Ovary (tissue), 10 donors: ENCODE measurements at places on chromosomes 5 and 9.

GRCh38 chr9:85892401-85892800, 48.5 kb upstream of the NAA35 start:
- DNase-seq, result no peak

DNA sequence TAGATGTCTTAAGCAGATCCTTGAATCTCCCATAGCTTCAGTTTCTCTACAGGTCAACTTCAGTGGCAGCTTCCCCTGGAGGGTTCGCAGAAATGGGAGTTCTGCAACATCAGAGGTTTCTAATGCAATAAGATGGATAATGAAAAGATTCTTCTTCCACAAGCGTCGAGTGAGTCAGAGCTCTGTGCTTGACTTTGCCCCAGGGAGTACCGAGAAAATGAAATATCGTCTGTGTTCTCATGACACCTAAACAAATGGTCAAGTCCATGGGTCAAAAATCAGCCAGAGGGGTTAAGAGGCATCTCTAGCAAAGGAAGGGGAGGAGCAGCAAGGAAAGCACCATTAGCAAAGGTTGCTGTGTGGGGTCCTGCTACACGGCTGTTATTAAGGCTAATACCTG, 3.2 kb upstream of the ADRA1B start:
- DNase-seq, result no peak

DNA sequence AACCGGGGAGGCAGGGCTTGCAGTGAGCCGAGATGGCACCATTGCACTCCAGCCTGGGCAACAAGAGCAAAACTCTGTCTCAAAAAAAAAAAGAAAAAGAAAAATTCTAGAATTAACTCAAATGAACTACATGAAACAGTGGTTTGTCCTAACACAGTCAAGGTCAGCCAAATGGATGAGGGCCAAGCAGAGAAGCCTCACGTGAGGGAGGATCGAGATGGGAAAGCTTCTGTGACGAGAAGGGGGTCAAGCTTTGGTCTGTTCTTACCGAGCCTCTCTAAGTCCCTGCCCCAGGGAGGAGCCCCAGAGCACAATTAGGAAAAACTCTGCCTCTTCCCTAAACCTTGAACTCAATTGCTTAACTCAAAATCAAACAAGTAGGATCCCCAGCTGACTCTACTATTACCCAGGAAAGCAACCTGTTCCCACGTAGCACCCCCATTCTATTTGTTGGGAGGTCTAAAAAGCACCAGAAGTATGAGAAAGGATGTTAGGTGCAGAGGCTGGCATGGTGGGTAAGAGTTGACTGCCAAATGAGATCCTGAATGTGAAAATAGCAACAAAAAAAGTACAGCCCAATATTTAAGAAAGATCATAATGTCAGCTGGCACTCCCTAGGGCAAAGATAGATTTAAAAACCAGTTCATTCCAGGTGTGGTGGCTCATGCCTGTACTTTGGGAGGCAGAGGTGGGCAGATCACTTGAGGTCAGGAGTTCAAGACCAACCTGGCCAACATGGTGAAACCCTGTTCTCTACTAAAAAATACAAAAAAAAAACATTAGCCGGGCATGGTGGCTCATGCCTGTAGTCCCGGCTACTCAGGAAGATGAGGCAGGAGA, 7.2 kb downstream of the ALDH7A1 start:
- peak; percentile 86 for DNase-seq

DNA sequence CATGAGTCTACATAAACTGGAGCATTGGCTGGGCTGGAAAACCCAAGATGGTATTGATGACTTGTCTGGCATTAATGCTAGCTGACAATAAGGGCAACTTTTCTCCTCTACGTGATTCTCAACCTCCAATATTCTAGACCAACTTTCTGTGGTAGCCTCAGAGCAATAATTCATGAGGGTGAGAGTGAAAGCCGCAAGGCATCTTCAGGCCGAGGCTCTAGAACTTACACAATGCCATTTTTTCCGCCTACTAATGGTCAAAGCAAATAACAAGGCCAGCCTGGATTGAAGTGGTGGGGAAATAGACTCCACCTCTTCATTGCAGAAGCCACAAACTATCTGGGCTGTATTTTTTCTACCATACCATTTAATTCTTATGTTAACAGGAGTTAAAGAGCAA, 267.4 kb downstream of the GABRG2 start:
- DNase-seq, result no peak

GRCh38 chr9:121658166-121658565, 6.7 kb downstream of the DAB2IP start:
- no peak for DNase-seq

GRCh38 chr9:79256691-79257213, 315.0 kb upstream of the TLE4 start:
- no peak for DNase-seq

GRCh38 chr9:132210472-132211145, 48.8 kb downstream of the NTNG2 start:
- no peak for DNase-seq

GRCh38 chr5:96254980-96255691, 177.9 kb downstream of the PCSK1 start:
- DNase-seq, result no peak

- no peak for DNase-seq
These were observed 93.6 kb downstream of the MED27 start for GRCh38 chr9:131986089-131986488.

- no peak for DNase-seq
These were observed 2.8 kb downstream of the SLC6A3 start for GRCh38 chr5:1442222-1443145.

DNA sequence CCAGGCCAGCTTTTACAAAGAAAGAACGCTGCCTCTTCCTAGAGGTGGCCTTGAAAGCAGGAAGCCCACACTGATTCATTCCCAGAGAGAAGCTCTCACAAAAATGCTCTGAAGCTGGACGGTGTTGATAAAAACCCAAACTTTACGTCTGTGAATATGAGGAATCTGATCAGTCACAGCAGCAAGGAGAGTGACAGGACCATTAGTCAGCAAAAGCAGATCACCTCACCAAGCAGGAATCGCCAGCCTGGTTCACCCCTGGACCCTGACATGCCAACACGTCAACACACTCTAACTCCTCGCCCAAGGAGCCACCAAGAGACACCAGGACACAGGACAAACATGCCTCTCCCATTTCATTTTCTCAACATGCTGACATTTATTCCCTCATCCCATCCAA, 70.6 kb upstream of the ZNF622 start:
- DNase-seq, result no peak

DNA sequence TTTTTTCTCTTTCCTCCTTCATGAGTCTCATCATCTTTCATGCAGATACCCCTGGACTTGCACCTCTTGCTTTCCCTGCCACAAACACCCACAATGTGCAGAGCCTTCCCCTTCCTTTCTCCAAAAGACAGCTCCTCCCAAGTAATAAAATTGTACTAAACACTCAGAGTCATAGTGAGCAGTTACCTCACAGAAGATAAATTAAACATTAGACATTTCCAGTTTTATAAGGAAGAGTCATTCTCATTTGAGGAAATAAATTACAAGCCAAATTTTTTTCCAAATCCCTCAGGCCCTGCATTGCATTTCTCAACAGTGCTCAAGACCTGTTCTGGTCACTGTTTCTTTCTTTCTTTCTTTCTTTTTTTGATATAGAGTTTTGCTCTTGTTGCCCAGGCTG, 131.5 kb downstream of the ATPSCKMT start:
- DNase-seq, result no peak

GRCh38 chr9:84852617-84853301, 183.2 kb downstream of the NTRK2 start:
- no peak for DNase-seq

GRCh38 chr5:9094582-9094981, 451.3 kb downstream of the SEMA5A start:
- DNase-seq, result no peak

- DNase-seq, result no peak
These were observed 43.6 kb downstream of the TSPAN17 start for GRCh38 chr5:176690911-176691310.

- no peak for DNase-seq
These were observed 1206.7 kb downstream of the CDH12 start for GRCh38 chr5:21646469-21646868.

GRCh38 chr5:124056991-124057723, 545.2 kb downstream of the CSNK1G3 start:
- no peak for DNase-seq

- DNase-seq, result no peak
These were observed 160.5 kb downstream of the ENTREP1 start for GRCh38 chr9:69485466-69485865.

DNA sequence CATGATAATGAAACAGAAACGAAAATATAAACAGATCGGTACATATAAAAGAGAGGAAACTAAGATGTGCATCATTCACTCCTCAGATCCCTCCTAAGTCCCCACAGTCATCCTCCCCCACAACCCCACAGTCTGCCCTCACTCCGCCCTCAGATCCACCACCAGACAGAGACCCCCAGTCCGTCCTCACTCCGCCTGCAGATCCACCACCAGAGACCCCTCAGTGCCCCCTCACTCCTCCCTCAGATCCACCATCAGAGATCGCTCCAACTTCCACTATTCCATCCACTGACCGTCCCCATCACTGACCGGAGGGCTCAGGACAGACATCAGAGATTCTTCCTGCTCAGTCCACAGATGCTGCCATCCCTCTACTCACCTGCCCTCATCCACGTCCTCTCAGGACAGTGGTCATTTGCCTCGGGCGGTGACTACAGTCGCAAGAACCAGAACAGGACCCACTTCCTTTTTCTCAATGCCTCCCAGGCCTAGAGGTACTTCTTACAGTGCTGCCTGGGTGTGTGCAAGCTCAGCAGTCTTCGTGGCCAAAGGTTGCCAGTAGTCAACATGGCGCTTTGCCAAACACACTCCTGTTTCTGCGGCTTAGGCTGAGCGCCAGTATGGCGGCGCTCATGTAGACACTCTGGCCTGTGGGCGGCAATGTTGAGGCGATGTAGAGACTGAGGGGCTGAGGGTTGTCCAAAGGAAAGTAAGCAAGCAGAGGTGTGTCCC, 8.3 kb upstream of the SPATA31C1 start:
- no peak for DNase-seq

DNA sequence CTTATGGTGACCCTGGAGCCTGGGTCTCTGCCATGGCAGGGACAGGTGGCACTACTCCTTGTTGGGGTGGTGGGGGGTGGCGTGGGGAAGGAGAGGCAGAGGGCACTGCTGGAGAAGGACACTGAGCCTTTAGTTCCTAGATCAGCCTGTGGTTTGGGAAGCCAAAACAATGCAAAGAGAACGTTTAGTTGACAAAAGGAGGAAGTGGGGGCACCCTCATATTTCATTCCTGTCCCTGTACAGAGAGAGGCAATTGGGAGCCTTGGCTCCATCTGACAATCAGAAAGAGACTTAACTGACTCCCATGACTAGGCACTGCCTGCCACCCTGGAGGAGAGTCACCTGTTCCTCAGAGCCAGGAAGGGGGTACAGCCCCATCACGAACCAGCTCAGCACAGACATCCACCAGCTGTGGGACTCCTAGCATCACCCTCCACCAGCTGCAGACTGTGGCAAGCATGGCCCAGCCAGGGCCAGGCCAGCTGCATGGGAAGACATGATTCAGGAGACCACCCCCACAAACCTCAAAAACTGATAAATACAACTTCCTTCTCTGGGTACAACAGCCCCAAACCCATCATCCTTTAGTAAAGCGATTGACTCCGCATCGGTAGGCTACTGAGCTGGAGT, 257.5 kb downstream of the HSPA4 start:
- DNase-seq, result no peak

DNA sequence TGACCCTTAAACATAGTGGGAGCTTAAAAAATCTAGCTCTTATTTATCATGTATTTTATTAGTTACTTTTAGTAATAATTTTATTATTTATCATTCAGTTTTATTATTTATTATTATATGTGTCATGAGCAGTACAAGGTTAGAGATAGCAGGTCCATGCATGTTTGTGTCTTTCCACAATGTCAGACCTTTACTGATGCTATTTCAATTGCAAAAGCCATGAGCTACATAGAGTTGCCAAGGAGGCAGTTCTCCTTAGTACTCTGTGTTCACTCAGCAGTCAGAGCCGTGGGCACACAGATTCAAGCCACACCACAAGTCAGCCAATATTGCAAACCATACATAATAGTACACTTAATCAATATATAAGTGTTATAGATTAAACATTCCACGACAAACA, 157.9 kb upstream of the NTRK2 start:
- no peak for DNase-seq

DNA sequence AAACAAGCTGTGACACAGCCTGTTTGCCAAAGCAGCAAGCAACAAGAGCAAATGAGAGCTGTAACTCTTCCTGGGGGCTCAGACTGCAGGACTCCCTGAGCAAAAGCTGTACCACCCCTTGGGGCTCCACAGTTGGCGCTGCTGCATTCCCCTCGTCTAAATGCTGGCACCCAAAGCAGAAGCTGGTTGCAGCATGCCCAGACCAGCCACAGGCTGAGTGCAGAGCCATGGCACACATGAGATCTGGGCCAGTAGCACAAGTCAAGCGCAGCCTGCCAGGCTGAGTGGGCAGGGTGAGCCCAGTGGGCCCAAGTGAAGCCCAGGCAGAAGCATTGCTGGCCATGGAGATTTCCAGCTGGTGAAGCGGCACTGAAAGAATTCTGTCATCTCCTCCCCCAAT, 157.3 kb upstream of the GRAMD2B start:
- DNase-seq, result no peak

- no peak for DNase-seq
These were observed 141.0 kb downstream of the OLFM1 start for GRCh38 chr9:135228345-135228982.

DNA sequence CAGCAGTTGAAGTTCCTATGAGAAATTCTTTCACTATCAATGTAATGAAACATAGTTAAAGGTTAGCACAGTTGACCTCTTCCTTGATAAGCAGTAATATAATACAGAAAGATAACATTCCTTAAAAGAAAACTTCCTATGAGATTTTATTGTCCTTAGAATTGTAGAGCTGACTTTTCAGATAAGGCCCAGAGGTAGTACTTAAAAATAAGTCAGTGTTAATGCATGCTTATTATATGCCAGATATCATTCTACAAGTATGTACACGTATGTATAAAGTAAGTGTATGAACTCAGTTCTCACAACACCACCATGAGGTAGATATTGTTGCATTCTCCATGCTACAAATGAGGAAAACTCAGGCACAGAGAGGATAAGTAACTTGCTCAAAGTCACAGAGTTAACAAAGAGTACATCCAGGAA, 15.3 kb downstream of the AP3S1 start:
- no peak for DNase-seq

GRCh38 chr9:96009690-96010472, 134.4 kb downstream of the ERCC6L2 start:
- no peak for DNase-seq

- DNase-seq, result no peak
These were observed 168.1 kb downstream of the NR3C1 start for GRCh38 chr5:143235423-143235822.

GRCh38 chr5:128965638-128966302, 482 bp downstream of the SLC27A6 start:
- no peak for DNase-seq

DNA sequence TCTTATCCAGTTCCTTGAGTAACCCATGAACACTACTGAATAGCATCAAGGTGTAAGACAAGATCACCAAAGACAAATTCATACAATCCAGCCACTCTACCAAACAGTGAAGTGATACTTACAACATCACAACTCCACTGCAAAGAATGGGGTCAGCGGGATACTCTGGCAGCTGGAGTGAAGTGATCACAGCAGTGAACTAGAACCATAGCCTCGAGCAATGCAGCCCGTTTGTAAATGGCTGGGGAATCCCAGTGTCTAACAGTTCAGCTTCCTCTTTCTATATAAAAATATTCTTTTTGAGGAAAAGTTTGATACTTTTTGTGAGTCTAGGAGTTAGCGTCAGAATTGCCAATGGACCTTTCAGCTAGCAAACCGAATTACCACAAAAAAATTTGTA, 515.2 kb downstream of the ZNF608 start:
- DNase-seq, result no peak

- DNase-seq, result no peak
These were observed 106.5 kb downstream of the THBS4 start for GRCh38 chr5:80141681-80142080.

- no peak for DNase-seq
These were observed 200.9 kb downstream of the AUH start for GRCh38 chr9:91160599-91161464.
